Activated CD4-positive, alpha-beta T cell treated with anti-CD3 and anti-CD28 coated beads, Interleukin-2, amount 10 ng/mL, durations not matched to agents 7 days and 5 days (primary cell): ENCODE measurements at places on chromosomes 12 and 14.
A peak's percentile ranks its signal among the peaks of the same experiment; 100 is the strongest.

DNA sequence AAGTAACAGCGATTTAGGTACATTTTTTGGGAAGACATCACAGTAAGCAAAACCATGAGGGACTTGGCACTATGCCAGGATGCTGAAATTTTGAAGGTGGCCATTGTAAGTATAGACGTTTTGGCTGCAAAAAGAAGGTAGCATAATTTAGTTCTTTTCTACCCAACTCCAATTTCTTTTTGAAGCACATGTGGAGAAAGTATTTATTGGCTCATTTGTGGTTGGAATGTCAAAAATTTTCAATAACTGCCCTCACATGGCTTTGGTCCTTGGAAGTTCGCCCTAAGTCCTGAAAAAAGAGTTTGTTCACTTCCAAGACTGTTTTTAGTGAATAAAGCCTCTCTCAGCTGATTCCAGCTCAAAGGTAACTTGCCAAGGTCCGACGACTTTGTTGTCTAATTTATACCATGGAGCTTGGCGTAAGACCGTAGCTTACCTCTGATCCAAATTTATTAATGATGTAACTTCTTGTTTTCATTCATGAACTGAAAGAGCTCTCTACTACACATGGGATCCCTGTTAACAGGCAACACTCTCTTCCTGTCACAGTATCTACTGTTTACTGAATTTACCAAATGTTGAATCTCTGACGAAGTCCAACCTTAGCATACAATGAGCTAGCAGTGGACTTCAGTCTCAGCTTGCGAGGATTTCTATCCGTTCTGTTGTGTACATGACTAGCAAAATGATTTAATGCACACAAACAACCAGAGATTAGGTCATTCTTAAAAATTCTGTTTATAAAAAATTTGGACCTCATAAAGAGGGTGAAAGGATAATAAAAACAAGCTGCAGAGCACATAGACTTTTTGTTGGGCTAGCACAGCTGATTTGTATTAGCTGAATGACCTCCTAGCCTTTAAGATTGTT lies 49.0 kb downstream of the MSRB3 start:
- DNase-seq: no peak

- no peak for DNase-seq
Measured at GRCh38 chr12:123873793-123874192, 98.8 kb downstream of the CCDC92 start.

- no peak for DNase-seq
Measured at GRCh38 chr12:114396153-114396868, 9.6 kb downstream of the TBX5 start.

GRCh38 chr14:75307700-75308379 lies 29.2 kb downstream of the FOS start:
- DNase-seq: peak; percentile 75

DNA sequence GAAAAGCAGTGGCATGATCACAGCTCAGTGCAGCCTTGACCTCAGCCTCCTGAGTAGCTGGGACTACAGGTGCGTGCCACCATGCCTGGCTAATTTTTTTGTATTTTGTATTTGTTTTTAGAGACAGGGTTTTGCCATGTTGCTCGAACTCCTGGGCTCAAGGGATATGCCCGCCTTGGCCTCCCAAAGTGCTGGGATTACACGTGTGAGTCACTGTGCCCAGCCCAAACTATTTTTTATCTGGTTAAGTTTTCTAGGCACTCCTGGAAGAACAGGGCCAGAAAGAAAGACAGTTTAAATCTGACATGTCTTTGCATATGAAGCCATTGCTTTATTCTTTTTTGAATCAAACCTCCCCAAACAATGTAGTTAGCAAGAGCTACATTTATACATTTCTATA lies 27.5 kb upstream of the PTGR2 start:
- DNase-seq: no peak

DNA sequence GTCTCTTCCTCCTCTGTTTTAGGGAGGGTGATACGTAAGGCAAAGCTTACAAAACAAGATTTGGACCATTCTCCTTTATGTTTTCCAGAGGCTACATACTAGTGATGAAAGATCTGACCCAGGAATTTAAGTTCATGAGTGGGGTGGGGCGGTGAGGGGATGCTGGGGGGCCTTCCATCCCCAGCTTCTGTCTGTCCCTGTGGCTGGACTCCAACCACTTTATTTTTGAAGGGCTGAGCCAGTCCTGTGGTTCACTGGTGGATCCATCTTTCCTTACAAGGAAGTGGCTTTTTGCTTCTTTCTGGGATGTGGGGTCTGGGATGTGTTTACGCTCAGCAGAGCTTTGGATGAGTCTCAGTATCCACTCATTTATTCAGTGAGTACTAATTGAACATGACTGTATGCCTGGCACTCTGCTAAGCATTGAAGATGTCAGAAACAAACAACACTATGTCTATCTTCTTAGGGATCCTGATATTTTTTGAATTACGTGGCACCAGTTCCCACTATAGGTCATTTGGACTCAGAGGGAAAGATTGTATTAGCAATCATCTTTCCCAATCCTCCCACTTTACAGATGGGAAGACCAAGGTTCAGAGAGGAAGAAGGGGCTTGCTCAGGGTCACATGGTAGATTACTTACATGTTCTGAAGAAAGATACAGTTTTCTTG lies 291.8 kb upstream of the TBX3 start:
- no peak for DNase-seq

DNA sequence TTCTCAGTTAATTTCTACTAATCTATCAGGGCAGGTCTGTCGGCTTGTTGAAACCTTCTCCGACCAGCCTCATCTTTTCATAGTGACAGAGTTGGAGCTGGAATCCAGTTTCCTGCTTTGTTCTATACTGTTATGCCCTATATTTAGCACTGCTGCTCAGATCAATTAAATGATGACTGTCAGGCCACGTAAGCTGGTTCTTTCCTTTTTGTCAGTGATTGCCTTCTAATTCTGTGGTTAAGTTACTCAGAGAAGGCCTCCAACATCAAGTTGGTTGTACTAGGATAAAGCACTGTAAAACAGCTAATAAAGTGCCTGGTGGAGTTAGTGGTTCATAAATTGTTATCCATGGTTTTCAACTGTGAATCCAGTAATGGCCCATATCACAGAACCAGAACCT lies 22.6 kb downstream of the DERA start:
- no peak for DNase-seq
